Stimulated activated CD4-positive, alpha-beta T cell treated with anti-CD3 and anti-CD28 coated beads, Interleukin-2, amount 100 ng/mL, for 24 hours (primary cell): ENCODE measurements at places on chromosomes 1 and 21.

GRCh38 chr1:66729523-66729922 lies 22.7 kb upstream of the DYNLT5 start:
- no peak for DNase-seq

DNA sequence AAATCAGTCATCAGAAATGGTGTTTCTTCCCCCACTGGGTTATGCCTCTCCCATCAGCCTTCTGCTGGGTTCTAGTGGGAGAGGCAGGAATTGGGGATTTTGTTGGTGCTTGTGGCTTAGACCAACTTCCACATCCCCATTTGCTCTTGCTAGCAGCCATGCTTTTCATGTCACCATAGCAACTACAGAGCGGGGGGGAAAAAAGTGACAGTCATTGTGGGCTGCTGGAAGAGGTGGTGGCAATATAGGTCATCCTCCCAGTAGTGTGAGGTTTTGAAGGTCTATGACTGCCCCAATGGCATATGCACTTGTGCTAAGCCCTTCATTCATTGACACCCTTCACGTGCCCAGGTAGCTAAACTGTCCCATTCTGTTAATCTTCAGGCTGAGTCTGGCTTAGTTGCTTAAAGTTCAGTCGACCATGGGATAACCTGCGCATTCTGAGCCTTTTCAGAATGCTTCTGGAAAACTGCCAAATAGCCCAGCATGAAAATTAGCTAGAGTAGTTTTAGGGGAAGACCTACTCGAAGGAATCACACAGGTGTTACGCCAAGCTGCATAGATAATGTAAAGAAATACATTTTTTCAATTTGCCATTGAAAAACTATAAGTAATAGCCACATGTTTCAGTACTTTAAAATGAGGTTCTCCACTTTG lies 53.7 kb upstream of the ZNF326 start:
- DNase-seq, result no peak

- no peak for DNase-seq
Measured at GRCh38 chr1:180247061-180247460, 17.0 kb downstream of the LHX4 start.

DNA sequence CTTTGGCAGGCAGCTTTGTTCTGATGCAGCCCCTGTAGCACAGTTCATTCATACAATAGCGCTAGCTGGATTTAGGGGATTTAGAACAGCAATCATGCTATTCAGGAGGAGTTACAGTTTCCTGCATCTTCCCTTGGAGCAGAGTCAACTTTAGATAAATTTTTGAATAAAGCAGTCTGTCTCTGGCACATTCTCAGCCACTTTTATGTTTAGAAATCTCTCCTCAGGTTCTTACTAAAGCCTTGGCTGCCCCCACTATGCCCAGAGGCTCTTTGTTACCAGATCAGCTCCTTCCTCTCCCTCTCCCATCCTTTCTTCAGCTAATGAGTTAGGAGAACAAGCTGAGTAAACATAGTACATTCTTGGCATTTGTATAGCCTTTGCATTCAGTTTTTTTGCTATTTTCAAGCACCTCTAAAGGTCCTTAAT lies 17.0 kb upstream of the PIGC start:
- no peak for DNase-seq

DNA sequence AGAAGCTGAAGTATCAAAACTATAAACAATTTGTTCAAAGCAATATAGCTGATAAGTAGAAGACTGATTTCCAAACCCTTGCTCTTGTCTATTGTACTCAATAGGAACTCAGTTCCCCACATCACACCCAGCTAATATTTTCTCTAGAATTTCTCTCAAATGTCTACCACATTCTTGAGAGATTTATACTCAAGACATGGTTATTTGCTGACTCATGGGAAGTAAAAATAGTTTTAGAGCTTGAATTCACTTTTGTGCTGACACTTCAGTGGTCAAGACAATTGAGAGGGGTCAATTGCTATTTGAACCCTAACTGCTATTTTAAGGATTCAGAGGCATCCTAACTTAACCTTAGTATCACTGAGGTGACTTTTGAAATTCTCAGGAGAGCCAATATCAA lies 99.0 kb downstream of the TNNI3K start:
- DNase-seq, result no peak

DNA sequence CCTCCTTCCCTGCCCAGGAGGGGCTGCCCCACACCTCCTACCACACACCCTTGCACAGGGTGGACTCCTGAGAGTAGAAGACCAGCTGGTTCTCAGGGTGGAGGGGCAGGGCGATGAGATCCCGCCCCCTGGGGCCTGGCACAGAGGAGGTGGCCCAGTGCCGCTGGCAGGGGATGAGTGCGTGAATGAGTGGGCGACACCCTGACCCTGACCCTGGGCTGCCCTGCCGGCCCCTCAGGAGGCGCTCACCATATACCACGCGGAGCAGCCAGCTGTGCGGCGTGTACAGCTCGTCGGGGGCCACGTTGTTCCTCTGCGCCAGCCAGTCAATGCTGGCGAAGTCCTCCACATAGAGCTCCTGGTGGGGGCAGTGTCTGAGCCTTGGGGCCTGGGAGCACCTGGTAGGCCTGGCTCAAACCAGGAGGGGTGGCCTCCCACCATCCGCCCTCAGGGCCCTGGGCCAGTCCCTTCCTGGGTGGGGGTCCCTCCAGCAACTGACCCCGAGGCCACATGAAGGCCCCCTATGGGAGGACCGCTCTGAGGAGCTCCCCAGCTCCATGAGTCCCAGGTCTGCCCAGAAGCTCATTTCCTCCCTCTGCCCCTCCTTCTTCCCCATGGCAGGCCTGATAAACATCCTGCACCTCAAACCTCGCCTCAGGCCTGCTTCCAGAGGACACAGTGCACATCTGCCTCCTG lies 13.0 kb downstream of the LSS start:
- no peak for DNase-seq

DNA sequence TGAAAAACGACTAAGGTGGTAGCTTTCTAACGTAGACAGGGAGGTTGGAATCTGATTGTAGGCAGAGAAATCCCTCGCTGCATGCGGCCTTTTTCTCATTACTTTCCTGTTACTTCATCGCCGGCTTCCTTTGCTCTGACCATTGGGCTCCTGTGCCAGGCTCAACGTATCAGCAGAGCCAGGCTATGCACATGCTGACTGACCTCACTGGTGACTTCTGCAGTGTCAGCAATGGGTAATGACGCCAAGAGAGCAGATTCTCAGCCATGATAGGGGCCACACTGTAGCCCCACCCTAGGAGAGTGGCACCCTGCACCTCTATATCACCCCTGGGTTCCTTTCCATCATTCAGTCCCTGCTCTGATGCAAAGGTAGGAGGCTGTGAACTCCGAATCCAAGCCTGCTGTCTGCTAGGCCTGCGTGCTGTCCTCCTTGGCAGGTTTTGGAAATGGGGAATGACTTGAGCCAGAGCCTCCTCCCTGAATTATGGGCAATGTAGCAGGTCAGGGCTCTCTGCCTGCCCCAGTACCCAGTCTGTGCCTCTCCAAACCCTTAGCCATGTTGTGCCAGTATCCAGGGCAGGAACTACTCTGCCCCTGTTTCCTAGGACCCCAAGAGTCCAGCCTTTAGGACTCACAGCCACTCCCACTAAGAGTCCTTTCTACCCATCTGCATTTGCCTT lies 11.4 kb downstream of the PPFIA4 start:
- DNase-seq, result no peak

DNA sequence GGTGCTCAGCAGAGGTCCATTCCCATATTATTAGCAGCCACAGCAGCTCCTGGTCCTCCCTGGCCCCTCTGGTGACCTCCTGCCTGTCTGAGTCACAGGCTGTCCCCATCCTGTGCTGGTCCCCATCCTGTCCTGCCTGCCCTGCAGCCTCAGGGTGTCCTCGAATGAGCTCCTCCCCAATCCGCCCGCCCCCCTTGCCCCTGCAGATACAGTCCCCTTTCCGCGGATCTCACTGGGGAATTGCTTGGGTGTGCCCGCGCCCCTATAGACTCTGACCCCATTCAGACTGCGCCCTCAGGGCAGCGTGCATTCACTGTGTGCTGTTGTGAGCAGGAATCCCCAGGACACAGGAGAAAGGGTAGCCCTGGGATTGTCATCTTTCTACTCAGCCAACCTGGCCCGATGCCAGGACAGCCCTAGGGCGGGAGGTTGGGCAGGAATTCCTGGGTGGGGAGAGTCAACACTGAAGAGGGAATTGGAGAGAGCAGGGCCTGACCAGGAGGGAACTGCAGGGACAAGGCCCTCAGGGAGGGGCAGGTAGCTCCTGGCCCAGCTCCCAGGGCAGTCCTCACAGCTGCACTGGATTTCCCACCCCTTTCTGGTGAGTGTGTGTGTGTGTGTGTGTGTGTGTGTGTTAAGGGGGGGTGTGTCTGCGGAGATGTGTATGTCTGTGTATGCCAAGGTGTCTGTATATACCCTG lies 1.1 kb upstream of the GUCA2A start:
- no peak for DNase-seq

GRCh38 chr1:34982820-34983376 lies 2.2 kb downstream of the TMEM35B start:
- DNase-seq, result no peak

DNA sequence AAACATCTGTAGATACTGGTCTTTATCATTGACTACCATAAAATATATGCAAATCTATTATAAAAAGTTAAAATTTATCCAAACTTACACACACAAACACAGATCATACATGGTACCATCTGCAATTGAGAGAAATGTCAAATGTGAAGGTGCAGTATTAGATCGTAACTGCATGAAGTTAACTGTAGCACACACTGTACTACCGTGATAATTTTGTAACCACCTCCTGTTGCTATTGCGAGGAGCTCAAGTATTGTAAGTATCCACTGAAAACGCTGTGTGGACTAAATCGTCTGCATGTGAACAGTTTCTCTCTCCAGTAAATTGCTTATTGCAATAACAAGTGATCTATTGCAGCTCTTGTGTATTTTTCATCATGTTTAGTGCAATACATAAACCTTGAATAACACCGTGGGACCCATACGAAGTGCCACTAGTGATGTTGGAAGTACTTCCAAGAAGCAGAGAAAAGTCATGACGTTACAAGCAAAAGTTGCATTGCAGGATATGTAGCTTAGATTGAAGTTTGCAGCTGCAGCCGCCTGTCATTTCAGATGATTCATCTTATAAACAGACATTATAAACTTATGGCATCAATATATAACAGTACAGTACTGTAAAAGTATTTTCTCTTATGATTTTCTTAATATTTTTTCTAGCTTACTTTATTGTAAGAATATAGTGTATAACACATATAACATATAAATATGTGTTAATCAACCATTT lies 172.9 kb downstream of the SDCCAG8 start:
- DNase-seq, result no peak

- DNase-seq, result peak; percentile 38
Measured at GRCh38 chr1:100543640-100544039, 5.7 kb downstream of the GPR88 start.
